ENCODE measurements at places on chromosomes 3 and 15.
A peak's percentile ranks its signal among the peaks of the same experiment; 100 is the strongest.

DNA sequence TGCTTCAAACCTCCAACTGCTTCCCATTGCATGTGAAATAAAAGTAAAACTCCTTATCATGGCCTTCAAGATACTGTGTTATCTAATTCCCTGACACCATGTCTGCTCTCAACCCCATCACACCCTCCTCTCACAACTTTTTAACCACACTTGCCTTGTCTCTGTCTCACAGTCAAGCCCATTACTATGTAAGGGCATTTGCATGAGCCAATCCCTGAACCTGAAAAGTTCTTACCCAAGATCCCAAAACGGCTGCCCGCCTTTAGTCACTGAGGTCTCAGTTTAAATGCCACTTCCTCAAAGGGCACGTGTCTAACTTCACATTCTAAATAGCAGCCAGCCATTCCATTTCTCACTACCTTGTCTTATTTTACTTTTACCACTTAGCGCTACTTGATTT is 83.1 kb downstream of the SST start:
- DNase-seq: no peak

DNA sequence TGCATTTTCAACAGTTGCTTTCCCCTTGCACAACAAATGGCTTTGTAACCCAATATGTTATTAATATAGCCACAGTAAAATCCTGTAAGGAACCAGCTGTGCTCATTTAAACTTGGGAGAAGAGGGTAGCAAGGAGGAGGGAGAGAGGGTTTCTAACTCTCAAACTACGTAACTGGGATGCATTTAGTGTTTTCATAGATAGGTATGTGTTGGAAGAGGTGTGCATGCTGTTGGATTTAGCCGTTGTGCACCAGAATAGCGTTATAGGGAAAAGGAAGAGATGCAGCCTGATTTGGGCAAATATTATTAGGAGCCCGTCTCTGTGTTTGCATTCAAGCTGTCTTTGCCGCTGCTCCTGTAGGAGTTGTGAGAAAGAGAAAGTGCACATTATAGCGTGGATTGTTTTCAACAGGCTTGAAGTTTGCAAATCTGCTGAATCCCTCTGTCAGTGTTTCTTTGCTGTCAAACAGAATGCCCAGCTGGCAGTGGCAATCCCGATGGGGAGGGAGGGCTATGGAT is 39.4 kb downstream of the ARPP21 start:
- no peak for DNase-seq

DNA sequence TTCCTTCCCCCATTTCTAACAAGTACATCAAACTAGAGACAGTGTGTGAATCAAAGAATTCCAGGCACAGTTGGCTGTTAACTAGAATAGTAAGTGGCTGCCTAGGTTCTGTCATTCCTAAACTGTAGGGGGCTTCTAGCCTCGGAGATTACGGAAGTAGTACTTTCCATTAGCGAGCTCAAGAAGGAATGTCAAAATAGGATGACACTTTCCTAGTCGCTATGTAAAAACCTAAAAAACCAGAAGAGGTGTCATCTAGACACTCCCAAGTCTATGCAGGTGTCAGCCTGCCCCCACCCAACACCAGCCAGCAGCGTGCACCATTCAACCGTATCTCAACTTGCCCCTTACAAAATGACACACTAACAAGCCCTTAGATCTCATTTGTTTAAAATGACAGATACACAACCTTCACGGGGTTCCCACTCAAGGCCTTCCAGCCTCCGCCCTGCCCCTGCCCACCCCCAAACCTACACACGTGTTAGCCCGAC is 874 bp downstream of the INO80 start:
- DNase-seq: no peak

GRCh38 chr3:168933614-168934013 is 729.9 kb downstream of the MECOM start:
- DNase-seq: no peak

GRCh38 chr3:23713641-23714040 is 92.1 kb upstream of the UBE2E1 start:
- DNase-seq: no peak

DNA sequence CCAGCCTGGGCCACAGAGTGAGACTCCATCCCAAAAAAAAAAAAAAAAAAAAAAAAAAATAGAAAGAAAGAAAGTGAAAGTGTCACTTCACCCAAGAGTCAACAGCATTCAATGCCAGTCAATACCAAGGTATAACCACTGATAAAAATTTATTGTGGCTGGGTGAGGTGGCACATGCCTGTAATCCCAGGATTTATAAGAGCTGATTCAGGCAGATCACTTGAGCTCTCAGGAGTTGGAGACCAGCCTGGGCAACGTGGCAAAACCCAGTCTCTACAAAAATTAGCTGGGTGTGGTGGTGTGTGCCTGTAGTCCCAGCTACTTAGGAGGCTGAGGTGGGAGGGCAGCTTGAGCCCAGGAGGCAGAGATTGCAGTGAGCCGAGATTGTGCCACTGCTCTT is 46.5 kb upstream of the PIK3CB start:
- DNase-seq: no peak

- DNase-seq: no peak
Measured at GRCh38 chr15:80480171-80480811, 76.1 kb downstream of the ARNT2 start.

DNA sequence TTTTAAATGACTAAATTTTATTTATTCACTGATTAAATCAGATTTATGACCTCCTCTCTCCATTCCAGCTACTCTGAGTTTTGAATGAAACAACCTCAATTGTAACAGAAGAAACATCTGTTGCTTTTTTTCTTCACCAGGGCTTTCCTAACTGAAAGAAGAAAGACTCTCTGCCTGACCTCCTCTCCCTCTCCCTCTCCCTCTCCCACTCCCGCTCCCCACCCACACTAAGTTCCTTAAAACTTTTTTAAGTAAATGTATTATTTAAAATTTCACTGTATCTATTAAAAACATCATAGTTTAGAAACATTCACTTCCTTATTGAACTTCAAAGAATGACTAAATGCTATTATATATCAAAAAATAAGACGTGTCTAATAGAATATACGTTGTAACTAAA is 122.0 kb downstream of the TFDP2 start:
- DNase-seq: no peak

GRCh38 chr15:26261966-26262365 is 398.8 kb upstream of the ATP10A start:
- DNase-seq: no peak

DNA sequence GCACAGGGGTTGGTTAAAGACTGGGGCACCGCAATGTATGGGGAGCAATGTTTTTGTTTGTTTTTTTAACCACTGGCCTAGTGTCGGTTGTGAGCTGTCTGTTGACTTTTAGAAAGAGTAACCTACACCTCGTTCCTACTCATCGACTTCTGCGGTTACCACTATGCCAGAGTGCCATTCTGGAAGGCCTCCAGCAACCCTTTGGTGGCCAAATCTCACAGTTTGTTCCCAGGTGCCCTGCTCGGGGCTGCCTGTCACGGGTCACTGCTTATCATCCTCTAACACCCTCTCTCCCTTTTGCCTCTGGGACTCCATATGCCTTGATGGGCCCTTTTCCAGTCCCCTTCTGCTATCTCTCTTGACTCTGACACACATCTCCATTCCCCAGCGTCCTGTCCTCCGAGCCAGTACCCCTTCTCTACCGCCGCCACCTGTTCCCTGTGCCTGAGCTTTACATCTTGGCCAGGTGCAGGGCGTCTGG is 290.4 kb upstream of the C2CD4B start:
- no peak for DNase-seq

DNA sequence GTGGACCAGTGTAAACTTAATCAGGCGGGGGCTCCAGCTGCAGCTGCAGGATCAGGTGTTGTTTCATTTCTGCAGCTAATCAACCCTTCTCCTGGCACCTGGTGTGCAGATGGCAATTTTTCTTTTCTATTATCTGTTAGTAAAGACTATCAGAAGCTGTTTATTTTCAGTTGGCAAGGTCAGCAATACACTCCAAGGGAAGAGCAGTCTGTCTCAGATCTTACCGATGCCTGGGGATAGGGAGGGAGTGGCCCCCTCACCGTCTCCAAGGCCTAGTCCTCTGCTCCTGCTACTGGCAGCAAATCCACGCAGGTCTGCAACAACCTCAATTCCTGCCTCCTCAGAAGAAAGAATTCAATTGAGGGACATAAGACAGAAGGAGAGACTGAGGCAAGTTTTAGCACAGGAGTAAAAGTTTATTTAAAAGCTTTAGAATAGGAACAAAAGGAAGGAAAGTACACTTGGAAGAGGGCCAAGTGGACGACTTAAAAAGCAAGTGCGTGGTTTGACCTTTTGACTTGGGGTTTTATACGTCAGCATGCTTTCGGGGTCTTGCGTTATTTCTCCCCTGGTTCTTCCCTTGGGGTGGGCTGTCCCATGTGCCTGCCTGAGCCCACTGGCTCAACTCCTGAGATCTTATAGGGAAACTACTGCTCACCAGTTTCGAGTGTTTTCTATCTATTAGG is 9.2 kb downstream of the CCRL2 start:
- no peak for DNase-seq

DNA sequence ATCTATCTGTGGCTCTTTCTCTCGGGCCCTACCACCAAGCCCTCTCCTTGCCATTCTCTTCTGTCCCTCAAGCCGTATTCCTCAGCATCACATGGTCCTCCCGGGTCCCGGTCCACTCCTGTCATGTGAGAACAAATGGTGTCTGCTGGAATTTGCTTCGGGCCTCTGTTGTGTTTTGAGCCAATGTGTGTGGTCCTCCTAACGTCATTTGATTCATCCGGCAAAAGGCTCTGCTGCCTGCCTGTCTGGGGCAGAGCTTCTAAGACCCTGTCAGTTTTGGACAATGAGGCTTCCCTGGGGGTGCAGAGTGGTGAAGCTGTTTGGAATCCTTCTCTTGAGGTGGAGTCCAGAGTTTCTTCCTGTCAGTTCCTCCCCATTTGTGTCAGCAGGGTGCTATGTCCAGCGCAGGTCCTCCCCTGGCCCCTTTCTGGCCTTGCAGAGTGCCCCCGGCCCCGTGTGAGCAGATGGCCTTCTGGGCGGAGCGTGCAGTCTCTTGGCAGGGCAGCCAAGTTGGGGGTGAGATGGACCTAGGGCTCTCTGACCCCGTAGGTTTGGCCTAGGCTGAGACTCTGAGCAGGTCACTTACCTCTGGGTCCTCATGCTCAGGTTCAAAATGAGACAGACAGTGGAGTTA is 93.6 kb downstream of the APBA2 start:
- DNase-seq: no peak

- peak; percentile 39 for DNase-seq
Measured at GRCh38 chr3:94303897-94304296, 241.0 kb downstream of the NSUN3 start.

- DNase-seq: no peak
Measured at GRCh38 chr3:4497843-4498324, 4.7 kb downstream of the ITPR1 start.

GRCh38 chr15:47820747-47821319 is 103.5 kb downstream of the SEMA6D start:
- no peak for DNase-seq

GRCh38 chr3:37993820-37994638 is 3.4 kb downstream of the VILL start:
- DNase-seq: peak; percentile 56

DNA sequence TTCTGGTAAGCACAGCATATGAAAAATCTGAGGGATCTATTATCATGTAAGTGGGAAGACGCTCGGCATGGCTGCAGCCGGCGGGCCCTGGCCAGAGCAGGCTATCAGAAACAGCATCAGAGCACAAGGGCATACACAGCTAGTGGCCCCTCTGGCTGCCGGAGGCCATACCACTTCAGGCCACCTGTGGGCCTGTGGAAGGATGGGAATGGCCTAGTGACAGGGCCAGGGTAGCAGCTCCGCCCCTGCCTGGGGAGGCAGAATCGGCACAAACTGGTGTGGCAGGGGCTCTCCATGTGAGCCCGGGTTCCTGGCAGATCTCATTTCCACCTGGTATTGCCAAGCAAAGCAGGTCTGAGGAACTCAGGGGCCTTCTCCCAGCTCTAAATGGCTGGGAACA is 46.4 kb downstream of the SH3BP5 start:
- peak; percentile 60 for DNase-seq

DNA sequence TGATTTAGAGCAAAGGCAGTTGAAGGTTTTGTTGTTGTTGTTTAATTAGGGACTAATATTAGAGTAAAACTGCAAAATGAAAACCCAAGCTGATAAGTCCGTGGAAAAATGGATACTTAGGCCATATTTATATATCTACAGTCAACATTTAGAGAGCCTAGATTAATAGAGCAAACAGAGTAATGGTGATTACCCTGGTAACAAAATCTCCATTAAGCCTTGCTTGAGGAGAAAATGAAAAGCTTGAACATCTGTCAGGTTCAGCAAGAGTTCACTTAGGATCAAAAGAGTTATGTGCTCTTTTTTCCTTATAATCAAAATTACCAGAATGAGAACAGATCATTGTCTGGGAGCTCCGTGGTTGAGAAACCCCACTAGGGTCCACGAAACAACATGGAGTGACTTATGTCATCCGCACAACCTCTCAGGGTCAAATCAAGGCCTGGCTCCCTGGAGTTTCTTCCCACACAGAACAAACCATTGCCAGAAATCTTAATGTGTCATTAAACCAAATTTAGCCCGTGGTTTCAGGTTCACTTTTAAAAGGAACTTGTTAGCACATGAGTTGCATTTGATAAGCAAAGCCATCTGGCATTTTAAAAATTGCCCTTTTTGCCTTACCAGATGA is 381.2 kb downstream of the GABRB3 start:
- DNase-seq: no peak

DNA sequence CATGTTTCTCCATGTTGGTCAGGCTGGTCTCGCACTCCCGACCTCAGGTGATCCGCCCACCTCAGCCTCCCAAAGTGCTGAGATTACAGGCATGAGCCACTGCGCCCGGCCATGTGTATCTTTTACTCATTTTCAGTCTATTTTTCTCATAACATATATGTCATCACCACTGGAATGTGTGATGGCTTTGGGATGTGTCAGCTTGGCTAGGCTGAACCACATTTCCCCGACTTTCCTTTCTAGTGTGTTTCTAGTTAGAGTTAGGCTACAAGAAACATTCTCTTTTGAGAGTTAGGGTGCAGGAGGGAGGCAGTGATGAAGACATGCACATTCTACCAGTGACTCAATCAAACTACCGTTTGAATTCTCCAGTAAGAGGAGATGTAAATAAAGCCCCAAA is 444.9 kb upstream of the THBS1 start:
- DNase-seq: no peak

- DNase-seq: no peak
Measured at GRCh38 chr3:59737241-59737640, 687.4 kb upstream of the CFAP20DC start.

GRCh38 chr3:186107215-186108105 is 1.4 kb downstream of the ETV5 start:
- DNase-seq: peak; percentile 66

Data from dorsolateral prefrontal cortex (tissue), 122 donors.